Stimulated activated CD4-positive, alpha-beta T cell treated with anti-CD3 and anti-CD28 coated beads, Interleukin-2, amount 100 ng/mL, for 4 hours (primary cell): ENCODE measurements at places on chromosomes 5 and 9.

DNA sequence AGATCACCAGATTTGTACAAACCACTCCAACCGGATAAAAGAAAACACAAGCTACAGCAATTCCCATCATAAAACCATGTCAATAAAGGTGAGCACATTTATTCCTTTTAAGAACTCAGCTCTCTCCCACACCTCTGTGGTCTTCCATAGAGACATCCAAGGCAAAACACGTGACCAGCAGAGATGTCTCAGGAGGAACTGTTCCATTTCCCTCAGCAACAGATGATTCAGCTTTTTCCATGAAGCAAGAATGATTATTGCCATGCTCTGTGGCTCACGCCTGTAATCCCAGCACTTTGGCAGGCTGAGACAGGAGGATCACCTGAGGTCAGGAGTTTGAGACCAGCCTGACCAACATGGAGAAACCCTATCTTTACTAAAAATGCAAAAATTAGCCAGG, 15.8 kb downstream of the GZMK start:
- no peak for DNase-seq

DNA sequence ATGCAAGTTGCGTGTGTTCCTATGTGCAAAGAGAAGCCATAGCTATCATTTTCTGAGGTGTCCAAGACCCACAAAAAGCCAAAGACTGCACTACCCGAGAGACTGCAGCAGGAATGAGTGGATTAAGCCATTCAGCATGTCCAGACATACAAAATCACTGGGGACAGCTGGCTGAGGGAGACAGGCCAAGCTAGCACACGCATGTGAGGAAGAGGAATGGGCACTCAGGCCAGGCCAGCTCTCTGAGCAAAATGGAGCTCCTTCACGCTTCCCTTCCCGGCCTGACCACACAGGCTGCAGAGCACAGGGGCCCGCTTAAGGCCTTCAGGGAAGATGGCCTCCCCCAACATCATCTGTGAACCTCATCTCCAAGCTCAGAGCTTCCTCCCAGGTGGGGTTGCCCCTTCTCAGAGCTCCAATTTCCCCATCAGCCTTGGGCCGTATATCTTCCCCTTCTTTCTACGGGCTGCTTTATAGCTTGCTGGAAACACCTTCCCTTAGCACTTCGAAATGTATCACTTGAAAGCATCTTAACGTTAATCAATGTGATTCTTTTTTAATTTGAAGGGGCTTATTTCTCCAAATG, 8.4 kb downstream of the DCANP1 start:
- no peak for DNase-seq

DNA sequence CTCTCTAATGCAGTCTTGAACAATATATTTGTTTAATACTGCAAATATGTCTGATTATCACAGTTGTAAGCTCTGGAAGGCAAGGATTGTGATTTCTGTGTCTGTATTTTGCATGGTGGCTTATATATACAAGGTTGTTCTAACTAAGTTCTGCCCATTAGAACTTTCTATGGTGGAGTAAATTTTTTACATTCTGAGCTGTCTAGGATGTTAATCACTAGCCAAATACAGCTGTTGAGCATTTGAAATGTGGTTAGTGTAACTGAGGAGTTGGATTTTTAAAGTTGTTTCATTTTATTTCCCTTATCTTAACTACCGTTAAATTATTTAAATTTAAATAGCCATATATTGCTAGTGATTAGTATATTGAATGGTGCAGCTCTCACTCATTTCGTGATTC, 64.3 kb upstream of the DMRTA1 start:
- no peak for DNase-seq

- DNase-seq = no peak
Observed at GRCh38 chr5:64201996-64202395, 36.4 kb downstream of the RNF180 start.

DNA sequence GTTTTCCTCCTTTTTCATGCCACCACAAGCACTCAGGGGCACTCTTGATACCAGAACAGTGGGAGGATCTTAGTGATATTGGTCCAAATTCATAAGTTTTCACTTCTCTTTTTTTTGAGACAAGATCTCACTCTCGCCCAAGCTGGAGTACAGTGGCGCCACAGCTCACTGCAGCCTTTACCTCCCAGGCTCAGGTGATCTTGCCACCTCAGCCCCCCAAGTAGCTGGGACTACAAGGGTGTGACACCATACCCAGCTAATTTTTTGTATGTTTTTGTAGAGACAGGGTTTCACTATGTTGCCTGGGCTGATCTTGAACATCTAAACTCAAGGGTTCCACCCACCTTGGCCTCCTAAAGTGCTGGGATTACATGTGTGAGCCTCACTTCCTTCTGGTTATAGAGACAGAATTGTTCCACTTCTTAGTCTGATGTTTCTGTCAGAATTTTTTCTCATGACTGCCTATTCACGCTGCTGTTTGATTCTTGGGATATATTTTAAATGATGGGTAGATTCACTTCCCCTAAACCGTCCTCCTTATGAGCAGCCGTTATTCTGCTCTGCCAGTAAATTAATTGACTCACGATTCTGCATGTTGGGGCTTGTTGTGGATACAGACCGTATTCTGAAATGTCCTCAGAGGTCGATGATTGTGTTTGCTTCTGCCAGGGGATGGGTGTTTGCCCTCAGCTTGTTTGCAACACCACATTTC, 30.8 kb downstream of the MTAP start:
- DNase-seq = no peak

GRCh38 chr5:128271859-128272464, 188.4 kb downstream of the SLC12A2 start:
- DNase-seq = no peak

- no peak for DNase-seq
Observed at GRCh38 chr5:135139381-135140134, 105.5 kb upstream of the PITX1 start.

DNA sequence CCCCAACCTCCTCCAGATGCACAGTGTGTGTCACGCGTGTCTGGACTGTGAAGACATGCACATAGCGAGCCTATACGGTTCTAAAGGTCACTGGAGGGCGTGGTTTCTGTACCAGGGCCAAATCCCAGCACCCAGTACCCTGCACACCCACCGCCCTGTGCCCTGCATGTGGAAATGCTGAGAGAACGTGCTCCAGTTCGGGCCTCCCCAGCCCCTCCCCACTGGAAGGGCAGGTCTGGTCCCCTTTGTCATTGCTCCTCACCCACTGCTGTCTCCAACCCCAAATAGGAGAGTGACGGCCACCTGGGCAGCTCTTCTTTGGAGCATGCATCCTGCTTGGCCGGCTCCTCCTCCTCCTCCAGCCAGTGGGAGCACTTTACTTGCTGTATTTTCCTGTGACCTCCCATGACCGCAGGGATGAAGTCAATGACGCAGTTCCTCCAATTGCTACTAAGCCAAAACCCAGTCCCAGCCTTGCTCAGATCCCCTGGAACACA, 116.7 kb downstream of the WNK2 start:
- no peak for DNase-seq

- no peak for DNase-seq
Observed at GRCh38 chr5:78537821-78538220, 110.8 kb downstream of the LHFPL2 start.

GRCh38 chr5:2291146-2291840, 408.6 kb upstream of the IRX4 start:
- DNase-seq = no peak

DNA sequence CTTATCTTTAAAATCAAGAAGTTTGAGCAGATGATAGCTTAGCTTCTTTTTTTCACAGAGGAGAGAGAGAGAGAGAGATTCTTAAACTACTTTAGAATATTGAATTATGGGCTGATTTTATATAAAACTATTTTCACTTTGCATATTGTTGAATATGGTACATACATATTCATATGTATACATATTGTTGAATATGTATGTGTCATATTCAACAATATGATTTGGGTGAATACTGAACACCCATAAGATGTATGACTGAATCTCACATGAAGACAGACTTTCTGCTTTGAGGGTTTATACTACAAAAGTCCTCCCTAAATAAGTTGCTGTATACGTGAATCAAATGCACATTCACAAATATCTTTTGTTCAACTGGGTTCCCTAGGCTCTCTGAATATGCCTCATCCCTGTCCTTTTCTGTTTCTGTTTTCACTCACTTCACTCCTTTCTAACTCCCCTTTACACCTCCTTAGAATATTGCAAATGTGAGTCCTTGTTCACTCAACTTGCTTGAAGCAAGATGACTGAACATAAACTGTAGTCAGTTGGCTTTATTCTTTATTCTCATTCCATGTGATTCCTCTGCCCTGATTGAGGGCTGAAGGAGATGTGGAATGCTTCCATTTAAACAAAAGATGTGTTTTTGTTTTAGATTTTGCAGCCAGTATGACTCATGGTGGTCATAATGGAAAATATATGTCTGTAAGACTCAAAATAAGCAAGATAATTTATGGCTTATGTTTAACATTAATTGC, 225.4 kb upstream of the DAB2 start:
- no peak for DNase-seq

DNA sequence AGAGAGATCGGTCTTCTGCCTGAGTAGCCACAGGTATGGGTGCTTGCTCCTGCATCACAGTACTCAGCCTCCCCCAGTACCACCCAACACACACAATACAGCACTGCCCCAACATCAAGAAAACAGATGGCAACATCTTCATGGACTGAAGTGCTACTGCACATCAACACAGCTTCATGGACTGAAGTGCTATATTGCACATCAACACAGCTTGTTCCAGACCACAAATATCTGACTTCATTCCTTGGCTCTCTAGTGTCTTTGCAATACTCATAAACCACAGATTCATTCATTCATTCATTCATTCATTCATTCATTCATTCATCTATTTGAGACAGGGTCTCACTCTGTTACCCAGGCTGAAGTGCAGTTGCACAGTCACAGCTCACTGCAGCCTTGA, 31.1 kb upstream of the PCA3 start:
- DNase-seq = no peak

DNA sequence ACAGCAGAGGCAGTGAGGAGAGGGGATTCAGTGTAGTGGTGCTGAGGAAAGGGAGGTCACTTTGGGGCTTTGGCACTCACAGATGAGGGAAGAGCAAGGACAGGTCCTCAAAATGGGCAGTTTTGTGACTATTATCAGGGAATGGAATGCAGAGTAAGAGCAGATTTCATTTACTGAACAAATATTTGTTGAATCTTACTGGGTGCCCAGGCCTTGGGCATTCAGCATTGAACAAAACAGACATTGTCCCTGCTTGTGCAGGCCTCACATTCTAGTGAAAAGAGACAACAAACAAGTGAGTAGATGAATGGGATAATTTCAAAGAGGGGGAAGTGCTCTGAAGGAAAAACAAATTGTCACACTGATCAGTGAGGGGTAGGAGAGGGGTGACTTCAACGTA, 404.1 kb downstream of the DMRT2 start:
- DNase-seq = no peak

DNA sequence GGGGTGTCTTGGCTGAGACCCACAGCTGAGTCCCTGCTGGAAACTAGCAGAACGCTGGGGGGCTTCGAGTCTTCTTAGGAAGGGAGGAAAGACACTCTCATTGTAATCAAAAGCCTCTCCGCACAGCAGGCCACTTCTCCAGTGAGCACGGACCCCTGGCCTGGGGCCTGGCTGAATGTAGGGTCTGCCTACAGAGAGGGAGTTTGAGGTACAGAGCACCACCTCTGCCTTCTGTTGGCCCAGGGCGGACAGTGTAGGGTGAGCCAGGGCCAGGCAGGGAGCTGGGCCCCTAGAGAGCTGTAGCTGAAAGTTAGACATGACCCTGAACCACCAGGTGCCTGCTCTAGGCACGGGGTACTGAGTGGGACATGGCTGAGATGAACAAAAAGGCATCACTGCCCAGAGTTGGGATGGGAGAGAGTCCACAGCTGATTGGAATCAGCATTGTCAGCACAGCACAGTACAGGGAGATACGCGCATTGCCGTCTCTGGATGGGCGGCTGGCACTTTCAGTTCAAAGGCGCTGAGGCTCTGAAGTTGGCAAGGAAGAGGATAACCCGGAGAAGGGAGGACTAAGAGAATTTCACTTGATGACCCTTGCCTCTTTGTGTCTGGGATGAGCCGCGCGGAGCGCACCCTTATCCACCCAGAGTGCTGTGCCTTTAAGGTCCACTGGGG, 363 bp upstream of the SLC25A48 start:
- no peak for DNase-seq

- DNase-seq = no peak
Observed at GRCh38 chr9:105341434-105342146, 97.1 kb downstream of the SLC44A1 start.

DNA sequence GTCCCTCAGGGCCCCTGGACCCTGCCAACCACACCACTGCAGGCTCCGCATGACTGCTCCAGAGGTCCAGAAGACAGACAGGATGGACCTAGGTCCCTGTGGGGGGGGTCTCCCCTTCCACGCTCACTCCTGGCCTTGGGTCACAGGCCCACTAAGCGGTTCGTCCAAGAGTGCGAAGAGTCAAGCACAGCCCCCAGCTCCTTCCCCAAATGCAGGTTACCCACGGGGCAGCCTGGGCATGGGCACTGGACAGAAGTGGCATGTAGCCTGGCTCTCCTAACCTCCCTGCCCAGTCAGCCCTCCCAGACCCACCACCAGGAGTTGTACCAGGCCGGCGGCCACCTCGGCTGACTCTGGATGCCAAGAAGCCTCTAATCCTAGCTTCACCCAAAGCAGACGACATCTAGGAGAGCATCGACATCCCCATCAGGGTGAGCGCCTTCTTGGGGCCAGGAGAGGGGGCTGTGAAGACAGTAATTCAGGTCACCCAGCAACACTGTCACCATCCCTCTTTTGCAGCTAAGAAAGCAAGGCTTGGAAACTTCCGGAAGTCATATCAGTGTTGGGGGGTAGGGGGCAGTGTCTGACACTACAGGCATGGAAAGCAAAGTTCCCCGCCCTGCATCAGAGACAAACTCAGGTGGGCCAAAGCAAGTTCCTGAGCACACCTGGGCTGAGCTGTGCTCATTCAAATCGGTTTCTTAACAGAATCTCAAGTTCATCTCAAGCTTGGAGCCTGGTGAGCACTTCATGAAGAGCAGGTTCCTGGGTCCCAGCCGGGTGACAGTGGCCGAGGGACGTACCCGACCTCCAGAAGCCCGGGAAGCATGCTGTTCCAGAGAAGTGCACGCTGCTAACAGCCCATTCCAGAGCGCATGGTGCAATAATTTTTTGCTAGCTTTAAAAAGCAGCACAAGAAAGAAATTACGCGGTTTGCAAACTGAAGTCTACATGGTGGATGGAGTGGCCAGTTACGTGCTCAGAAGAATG, 68.7 kb downstream of the SEMA4D start:
- DNase-seq = peak; percentile 56

- DNase-seq = no peak
Observed at GRCh38 chr9:137244486-137245449, 3.7 kb downstream of the TUBB4B start.

GRCh38 chr9:21070171-21070571, 7.6 kb downstream of the IFNB1 start:
- no peak for DNase-seq

GRCh38 chr5:143245929-143246561, 157.4 kb downstream of the NR3C1 start:
- no peak for DNase-seq

GRCh38 chr9:70947086-70947485, 174.3 kb downstream of the TRPM3 start:
- DNase-seq = no peak

DNA sequence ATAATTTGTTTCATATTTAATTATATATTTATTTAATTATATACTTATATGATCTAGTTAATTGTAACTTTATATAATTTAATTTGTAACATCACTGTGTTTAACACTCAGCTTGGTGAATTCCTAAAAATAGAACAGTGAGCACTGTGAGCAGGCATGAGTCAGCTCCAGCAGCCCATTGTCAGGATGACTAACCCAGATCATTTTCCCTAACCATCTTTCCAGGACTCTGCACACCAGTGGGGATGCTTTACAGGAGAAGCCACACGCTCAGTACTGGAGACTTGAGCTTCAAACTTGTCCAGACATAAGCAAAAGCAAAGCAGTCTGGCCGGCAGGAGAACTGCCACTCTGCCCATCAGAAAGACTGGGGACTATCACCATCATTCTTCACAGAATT, 446.2 kb upstream of the TRPC7 start:
- DNase-seq = no peak
